ENCODE measurements at places on chromosomes 11 and 22.

- no peak for DNase-seq
Measured at GRCh38 chr11:14105446-14105845, 142.9 kb downstream of the SPON1 start.

GRCh38 chr22:41094041-41094593 lies 1.7 kb downstream of the EP300 start:
- no peak for DNase-seq

DNA sequence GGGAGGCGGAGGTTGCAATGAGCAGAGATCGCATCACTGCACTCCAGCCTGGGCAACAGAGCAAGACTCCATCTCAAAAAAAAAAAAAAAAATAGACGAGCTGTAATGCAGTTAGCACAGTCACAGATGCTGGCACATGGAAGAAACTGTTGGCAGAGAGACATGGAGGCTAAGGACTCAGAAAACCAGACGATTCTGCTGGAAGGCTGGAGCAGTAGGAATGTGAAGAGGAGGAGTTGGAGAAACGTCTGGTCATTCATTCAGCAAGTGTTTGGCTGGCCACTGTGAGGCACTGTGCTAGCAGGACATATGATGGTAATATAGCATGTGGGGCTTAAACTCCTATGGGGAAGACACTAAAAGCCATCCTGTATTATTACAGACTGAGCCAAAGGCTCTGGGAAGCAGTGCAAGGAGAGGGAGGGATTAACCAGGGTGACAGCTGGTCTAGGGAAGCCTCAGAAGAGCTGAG lies 5.0 kb downstream of the UQCR10 start:
- DNase-seq, result no peak

GRCh38 chr11:8022876-8023275 lies 35.7 kb downstream of the EIF3F start:
- no peak for DNase-seq

DNA sequence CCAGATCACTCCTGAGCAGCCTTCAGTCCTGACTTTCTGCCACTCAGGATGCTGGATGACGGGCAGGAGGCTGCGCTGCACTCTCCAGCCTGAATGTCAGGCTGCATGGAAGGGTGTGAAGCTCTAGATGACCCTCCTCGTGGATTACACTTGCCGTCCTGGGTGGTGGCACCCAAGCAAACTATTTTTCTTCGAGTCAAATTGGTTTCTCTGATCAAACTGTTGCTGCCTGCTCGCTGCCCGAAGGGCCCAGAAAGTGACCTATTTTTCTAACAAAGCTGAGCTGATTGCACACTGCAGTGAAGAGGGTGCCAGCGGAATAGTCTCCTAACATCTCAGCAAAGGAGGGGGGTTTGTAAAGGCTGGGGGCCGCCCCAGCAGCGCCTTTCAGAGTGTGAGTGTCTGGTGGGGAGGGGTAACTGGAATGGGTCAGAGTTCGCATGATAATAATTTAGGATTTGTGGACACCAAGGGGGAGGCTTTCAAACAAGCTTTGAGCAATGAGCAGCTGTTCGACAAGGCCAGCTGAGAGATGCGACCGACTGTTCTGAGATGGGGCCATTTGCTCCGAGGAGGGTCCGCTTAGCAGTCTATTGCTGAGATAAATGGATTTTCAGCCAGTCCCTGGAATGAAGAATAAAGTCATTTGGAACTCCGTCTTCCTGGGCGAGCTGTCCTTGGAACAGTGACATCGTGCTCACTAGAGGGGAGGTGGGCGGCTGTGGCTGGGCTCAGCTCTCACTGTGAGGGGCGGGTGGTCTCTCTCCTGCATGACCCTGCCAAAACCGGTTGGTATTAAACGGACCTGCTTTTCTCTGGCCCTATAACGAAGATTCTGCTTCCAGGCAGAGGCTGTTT lies 537.6 kb downstream of the BRD1 start:
- no peak for DNase-seq

- no peak for DNase-seq
Measured at GRCh38 chr11:32420139-32420538, 15.2 kb downstream of the WT1 start.

DNA sequence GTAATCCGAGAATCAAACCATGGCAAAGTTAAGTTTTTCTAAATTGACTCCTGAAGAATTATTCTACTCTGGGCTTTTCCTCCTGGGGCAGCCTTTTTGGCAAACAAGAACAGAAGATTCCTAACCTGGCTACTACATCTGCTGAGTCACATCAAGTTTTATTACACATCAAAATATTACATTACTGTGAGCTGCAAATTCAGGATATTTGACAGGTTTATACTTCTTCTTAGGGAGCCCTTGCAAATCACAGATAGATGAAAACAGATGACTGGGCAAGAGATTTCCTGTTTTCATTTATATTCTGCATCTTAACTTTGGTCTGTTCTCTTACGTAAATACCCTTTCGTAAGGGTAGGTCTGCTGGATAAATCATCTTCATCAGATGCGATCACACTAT lies 23.6 kb downstream of the XRRA1 start:
- DNase-seq, result no peak

Measured in NCI-H1048 (cell line).